ENCODE measurements at places on chromosomes 2 and 18. TPM values are rescaled to one million over a fixed set of nuclear protein-coding genes. Genes with fewer than 3 reads are reported as not detected.

- no peak for DNase-seq
Observed at GRCh38 chr2:63740943-63741342, 100.8 kb upstream of the UGP2 start.

DNA sequence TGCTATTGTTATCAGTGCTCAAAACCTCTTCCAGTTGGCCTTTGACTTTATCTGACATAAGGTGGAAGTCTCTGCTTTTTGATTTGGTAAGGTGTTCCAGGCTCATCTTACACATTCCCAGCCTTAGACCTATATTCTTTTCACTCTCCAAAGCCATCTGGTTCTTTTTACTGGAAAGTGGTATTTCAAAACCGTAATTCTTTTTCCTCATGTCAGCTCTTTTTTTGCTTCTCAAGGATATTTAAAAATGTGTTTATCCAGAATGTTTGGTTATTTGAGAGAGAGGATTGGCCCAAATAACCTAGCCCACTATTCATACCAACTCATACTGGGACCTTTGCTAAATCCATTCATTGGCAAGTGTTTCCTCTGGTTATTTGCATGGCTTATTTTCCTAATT, 411.2 kb upstream of the PIK3C3 start:
- DNase-seq, result no peak

GRCh38 chr2:72211777-72212485, 64.3 kb upstream of the CYP26B1 start:
- no peak for DNase-seq

DNA sequence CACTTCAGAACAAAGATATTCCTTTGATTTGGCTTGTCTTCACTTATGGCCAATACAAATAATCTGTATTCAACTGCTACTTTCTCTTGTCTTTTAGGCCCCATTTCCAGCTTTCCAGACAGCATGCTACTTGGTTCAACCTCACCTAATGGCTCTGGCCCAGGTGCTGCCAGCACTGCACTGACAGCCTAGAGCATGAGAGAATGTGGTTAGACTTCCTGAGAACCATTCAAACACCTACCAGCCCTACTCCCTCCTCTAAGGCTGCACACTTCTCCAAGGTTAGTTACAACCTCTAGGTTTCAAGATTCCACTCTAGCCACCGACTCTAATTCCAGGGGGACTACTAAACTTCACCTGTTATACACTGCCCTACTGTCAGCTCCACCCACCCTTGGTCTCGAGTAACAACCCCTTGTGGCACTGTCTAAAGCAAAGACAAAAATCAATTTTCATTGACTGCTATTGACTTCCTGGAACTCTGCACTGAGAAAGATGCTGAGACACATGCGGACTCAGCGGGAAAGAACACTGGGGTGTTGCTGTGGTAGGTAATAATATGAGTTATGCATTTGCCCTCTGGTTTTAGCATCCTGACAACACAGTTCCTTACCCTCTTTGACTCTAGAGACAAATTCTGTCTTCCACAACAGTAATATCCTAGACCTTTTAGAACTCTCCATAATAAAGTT, 38.2 kb downstream of the PLEKHM3 start:
- DNase-seq, result no peak

- no peak for DNase-seq
Observed at GRCh38 chr2:170361090-170361936, 183.4 kb downstream of the MYO3B start.

GRCh38 chr2:57711991-57712390, 334.6 kb upstream of the VRK2 start:
- no peak for DNase-seq

- no peak for DNase-seq
Observed at GRCh38 chr2:193774166-193774565, 1579.4 kb upstream of the TMEFF2 start.

DNA sequence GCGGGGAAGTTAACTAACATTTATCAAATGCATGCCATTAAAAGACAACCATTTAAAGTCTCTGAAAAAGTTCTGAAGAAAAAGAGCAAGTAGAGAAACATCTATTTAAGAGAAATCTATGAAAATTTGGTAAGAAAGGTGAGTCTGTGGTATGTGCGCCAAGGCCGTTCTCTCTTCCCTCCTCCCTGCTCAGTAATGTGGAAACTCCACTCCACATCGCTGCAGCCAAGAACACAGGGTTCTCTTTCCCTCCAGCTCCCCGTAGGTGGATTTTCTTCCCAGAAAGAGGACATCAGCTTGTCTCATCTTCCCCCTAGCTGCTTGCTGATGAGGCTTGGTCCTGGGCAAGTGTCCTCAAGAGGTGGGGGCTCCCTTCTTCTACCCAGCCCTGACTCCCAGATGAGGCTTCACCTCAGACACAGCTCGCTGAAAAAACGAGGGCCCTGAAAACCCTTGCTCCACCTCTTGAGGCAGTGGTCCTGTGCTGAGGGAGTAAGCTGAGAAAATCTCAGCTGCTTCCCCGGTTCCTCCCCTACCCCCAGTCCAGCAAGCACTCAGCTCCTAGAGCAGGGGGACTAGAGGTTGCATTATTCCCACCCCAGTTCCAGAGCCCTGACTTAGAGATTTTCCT, 45.8 kb upstream of the PTPRM start:
- no peak for DNase-seq

DNA sequence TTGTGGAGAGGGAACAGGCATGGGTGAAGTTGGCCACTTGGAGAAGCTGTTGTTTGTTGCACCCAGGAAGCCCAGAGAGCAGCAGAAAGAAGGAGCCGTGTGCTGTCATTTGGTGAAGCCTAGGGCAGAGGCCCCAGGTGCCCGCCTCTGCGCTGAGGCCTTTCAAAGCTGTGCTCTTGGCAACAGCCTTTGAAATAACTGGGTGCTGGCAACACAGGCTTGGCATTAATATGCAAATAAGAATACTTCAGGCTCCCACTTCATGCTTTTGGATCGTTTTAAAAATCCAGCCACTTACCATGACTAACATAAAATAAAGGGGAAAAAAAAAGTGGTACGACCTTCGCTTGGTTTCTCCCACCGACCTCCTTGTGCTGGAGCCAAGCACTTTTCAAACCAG, 41.1 kb downstream of the DHRS9 start:
- no peak for DNase-seq

GRCh38 chr2:240932001-240932723, 26.0 kb downstream of the CROCC2 start:
- no peak for DNase-seq

DNA sequence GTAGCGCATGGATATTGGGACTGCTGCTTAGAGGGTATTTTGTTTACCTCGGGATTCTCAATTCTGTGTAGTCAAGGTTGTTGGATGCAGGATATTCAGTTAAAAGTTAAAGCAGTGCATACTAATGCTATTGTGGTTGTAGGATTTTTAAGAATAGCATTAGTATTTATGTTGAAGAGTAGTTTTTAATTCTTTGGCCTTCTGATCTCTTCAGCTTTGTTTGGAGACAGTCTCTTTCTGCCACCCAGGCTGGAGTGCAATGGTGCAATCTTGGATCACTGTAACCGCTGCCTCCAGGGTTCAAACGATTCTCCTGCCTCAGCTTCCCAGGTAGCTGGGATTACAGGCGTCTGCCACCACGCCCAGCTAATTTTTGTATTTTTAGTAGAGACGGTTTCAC, 1.5 kb downstream of the RHBDD1 start:
- DNase-seq, result no peak

Gene SMYD1
- total RNA-seq, result not detected

Gene CNDP1
- total RNA-seq, result 0.16 TPM

Gene LAMA3
- 1.4 TPM for total RNA-seq

Gene DAW1
- 1.1 TPM for total RNA-seq

Gene LAMA1
- total RNA-seq, result 15.1 TPM

Gene LRPPRC
- total RNA-seq, result 108 TPM
